ENCODE measurements at places on chromosomes 4 and X.

GRCh38 chrX:16516232-16516876 is 133.6 kb upstream of the S100G start:
- peak; percentile 58 for DNase-seq

- peak; percentile 31 for DNase-seq
Observed at GRCh38 chr4:133146574-133147241, 2.4 kb upstream of the PCDH10 start.

- DNase-seq, result no peak
Observed at GRCh38 chr4:142728233-142728632, 117.9 kb downstream of the INPP4B start.

- DNase-seq, result peak; percentile 3
Observed at GRCh38 chr4:149708513-149709130, 107.0 kb downstream of the IQCM start.

DNA sequence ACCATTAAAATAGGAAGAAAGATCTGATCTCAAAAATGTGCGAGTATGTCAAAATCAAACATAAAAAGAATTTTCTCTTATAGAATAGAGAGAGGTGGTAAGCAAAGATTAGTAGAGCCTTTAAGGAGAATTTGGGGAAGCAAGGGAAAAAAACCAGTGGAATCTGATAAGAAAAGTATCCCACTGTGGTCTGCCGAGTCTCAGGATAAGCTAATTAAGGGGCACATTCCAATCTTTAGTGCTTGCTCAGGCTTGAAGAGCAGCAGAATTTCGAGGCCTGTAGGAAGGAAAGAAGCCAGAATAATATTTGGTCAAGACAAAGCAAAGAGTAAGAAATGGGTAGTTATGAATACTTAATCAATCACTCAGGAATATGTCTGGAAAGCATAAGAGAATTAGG is 13.0 kb downstream of the STATH start:
- DNase-seq, result no peak

GRCh38 chrX:10173331-10173900 is 16.6 kb downstream of the CLCN4 start:
- peak; percentile 82 for DNase-seq

- DNase-seq, result no peak
Observed at GRCh38 chrX:143466130-143466529, 51.1 kb downstream of the SPANXN3 start.

DNA sequence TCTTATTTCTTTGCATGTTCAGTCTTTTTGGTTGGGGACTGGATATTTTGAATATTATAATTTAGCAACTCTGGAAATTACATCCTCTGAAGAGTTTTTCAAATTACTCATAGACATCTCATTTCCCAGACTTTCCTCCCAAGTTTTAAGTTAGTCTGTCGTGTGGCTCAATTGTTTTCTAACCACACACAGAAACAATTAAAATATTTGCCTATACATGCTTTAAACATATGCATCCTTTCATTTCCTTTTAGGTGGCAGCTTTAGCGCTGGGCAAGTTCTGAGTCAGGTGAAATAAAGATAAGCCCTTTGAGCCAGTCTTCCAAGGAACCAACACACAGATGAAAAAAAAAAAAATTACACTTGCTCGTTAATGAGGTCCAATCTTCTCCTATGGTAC is 307.0 kb upstream of the SPOCK3 start:
- no peak for DNase-seq

DNA sequence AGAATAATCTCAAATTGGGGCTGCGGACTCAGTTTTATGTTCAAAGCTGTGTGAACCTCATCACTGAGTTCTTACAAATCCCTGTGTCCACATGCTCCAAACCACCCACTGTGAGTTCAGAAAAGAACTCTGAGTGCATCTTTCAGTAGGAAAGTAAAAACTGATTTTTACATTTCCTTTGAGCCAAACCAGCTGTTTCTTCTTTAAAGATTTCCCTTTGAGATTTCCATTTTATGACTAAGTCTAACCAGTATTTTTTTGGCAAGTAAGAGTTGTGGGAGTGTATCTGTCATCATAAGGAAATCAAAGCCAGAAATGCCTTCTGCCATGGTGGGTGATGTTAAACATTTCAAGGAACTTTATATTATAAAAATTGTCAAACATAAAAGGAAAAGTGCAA is 100.0 kb downstream of the TET2 start:
- no peak for DNase-seq

DNA sequence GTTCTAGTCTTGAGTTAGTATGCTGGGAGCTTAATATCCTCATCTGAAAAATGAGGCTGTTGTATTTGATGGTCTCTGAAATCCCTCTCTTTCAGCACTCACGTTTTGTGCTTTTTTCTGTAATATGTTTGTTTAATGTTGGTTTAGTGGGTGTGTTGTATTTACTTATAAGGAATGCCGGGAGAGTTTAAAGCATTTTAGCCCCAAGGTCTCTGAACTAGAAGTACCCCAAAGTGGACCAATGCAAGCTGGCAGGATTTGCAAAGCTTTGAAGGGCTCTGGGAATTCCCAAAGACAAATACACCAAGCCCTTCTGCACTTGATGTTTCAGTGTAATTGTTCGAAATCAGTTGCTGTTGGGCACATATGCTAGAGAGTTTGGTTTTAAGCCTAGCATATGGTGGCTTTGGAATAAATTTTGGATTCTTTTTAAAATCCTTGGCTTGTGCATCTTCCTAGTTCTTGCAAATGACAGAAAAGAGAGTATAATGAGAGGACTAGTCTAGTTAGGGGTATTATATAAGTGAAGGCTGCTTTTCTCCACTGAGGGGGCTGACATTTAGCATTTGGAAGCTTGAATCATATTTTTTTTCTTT is 371.4 kb upstream of the BOD1L1 start:
- DNase-seq, result no peak

DNA sequence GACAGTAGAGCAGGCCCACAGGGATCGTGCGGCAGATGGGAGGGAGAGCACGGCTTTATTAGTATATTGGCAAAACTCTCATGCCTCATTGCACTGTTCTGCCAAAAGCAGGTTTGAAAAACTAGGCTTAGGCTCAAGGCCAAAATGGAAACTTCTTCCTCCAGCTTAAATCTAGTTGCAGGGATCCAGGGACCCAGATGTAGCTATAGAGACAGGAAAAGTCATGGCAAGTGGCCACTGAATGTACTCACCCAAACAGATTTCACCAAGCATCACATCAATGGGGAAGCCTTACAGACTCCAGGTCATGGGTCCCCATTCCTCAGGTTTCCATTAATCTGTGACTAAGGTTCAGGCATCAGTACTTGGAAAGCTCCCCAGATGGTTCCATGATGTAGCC is 149.2 kb downstream of the STK32B start:
- DNase-seq, result no peak

DNA sequence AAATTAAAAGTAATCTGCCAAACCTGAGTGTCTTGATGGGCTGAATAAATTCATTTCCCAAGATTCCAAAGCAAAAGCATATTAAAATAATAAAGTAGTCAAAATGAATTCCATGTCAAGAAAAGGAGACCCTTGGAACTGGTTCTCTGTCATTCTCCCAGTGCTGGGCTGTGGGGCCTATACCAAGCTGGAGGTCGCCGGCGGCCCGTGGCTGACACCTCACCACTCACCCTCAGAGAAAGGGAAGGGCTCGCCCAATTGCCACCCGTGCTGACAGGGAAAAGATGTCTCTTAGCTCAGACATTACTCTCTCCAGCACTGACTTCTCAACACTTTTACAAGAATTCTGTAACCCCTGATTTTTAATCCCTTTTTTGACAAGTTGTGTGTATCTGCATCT is 51.7 kb downstream of the GATB start:
- DNase-seq, result no peak

GRCh38 chr4:186931519-186931918 is 207.9 kb upstream of the FAT1 start:
- DNase-seq, result no peak

DNA sequence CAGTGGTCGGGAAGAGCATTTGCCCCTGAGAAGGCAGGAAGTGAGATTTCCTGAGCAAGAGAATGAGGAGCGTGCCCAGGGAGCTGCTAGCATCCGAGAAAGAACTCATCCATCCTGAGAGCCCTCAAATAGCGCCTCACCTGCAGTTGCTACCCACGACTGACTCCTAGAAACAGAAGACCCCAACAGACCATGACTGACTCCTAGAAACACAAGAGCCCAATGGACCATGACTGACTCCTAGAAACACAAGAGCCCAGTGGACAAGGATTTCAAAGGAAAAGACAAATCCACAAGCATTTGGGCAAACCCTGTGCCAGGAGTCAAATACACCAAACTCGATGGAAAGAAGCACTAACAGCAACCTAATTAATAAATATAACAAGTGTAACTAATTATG is 575.2 kb upstream of the FRG1 start:
- DNase-seq, result no peak

- peak; percentile 4 for DNase-seq
Observed at GRCh38 chr4:71304289-71304850, 34.5 kb upstream of the SLC4A4 start.

GRCh38 chr4:169080981-169081380 is 70.9 kb upstream of the CBR4 start:
- no peak for DNase-seq

Measured in NCI-H69 (cell line).